ENCODE measurements at places on chromosomes 13 and 19. TPM values are rescaled to one million over a fixed set of nuclear protein-coding genes. Genes with fewer than 3 reads are reported as not detected.

Gene SMIM7
- 81.3 TPM for total RNA-seq

Gene CD209
- total RNA-seq = not detected

Gene FFAR3
- not detected for total RNA-seq

Gene DMWD
- 79.2 TPM for total RNA-seq

Gene GPC5
- total RNA-seq = 1.2 TPM

Gene ZNF527
- total RNA-seq = 2.1 TPM

Gene NKG7
- not detected for total RNA-seq

Gene PABPC3
- 0.04 TPM for total RNA-seq

Gene MBD3L5
- not detected for total RNA-seq

Gene FOXA3
- not detected for total RNA-seq

Gene NLRP11
- 0.75 TPM for total RNA-seq

Gene GJB6
- total RNA-seq = not detected

Gene FBXO46
- total RNA-seq = 31.5 TPM

Gene ZNF91
- total RNA-seq = 21.1 TPM

Gene NEK3
- 1.7 TPM for total RNA-seq

Gene MISP
- 4.4 TPM for total RNA-seq

Gene LILRB3
- not detected for total RNA-seq

Gene CUL4A
- 155 TPM for total RNA-seq

Gene ZNF534
- total RNA-seq = not detected

Gene SIGLEC7
- not detected for total RNA-seq

Gene WTIP
- total RNA-seq = 11.4 TPM

Gene HCN2
- total RNA-seq = 0.45 TPM

Gene F10
- total RNA-seq = not detected

Gene ATP13A1
- total RNA-seq = 72.9 TPM

Gene MEIOSIN
- 0.40 TPM for total RNA-seq

Gene CBARP
- 2.1 TPM for total RNA-seq

Gene APOC4
- total RNA-seq = not detected

Gene KRTDAP
- not detected for total RNA-seq

Gene MUC16
- total RNA-seq = not detected

Gene TEX26
- total RNA-seq = not detected

Gene KCNN4
- total RNA-seq = 157 TPM

Gene SMAD9
- total RNA-seq = 0.49 TPM

Gene CRLF1
- total RNA-seq = 9.8 TPM

Gene DBP
- 19.2 TPM for total RNA-seq

Gene SYCN
- total RNA-seq = not detected

Gene PCDH8
- total RNA-seq = 0.05 TPM

Gene IGLON5
- not detected for total RNA-seq

Gene CGB5
- total RNA-seq = not detected

Gene CGB8
- not detected for total RNA-seq

Gene CADM4
- total RNA-seq = 105 TPM
